ENCODE measurements at places on chromosomes 2 and 18.

DNA sequence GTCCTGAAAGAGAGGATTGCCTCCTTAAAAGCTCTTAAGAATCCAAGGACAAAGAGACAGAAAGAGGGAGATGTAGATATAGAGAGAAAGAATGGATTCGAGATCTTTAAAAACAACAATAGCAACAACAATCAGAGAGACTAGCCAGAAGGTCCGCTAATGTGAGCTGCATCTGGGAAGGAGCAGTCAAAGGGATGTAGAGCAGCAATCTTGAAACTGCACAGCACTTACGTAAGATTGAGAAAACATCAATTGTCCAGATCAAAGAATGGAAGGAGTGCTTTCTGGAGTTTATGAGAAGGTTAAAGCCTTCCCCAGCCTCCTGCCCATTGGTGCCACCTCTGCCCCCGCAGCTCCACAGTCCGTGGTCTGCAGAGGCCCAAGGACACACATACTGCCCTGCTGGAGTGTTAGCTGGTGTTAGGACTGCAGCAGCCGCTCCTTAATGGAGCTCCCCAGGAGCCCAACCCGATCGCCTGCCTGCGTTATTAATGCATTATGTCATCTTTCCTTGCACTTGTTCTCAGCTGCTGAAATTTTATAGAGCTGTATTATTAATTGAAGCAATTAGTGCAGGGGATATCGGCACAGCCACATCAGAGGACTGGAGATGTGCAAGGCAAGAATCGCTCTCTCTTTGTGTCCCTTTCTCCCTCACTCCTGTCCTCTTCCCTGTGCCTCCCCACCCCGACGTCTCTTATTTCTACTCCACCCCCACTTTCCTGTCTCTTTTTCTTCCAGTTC, 94.2 kb upstream of the STPG4 start:
- ATAC-seq, result peak; percentile 98

- no peak for ATAC-seq
Observed at GRCh38 chr2:217030081-217030480, 170.2 kb upstream of the TNP1 start.

GRCh38 chr2:157421331-157421944, 22.5 kb downstream of the CYTIP start:
- ATAC-seq, result no peak

DNA sequence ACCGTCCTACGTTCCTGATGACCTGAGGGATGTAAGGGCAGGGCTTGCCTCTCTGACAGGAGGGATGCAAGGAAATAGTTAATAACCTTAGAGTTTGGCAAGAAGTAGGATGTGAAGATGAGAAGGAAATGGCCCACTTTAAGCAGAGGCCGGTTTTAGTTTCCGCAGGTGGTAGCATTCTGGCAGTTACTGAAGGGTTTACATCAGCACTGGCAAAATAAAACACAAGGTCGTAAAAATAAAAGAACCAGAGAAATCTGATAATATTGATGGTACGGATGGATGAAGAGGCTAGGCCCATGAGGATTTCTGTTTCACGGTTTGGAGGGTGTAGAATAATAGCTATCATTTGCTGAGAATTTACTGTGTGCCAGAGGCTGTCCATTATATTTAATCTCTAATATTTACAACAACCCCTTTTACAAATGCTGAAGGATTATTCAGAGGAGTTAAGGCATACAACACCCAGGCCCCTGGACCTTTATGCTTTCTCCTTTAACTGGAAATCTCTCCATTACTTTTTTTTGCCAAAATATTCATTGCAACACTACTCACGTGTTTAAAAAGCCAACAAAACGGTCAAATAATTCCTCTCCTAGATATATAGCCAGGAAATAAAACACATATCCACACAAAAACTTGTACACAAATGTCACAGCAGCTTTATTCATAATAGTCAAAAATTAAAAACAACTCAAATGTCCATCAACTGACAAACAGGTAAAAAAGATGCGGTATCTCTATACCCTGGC, 28.5 kb downstream of the DAPL1 start:
- ATAC-seq, result no peak

- ATAC-seq, result no peak
Observed at GRCh38 chr2:191666226-191666625, 11.7 kb upstream of the NABP1 start.

Data from motor neuron (in vitro differentiated cells).